Activated T-helper 1 cell treated with anti-CD3 and anti-CD28 coated beads, Interleukin-12 subunit alpha, Interleukin-12 subunit beta, Interleukin-2, Interleukin-4 antibody, amounts not matched to agents 30 ng/mL and 10 ng/mL and 1 ng/mL, durations not matched to agents 14 hours and 24 hours and 36 hours (primary cell): ENCODE measurements at places on chromosomes 2 and 18. TPM values are rescaled to one million over a fixed set of nuclear protein-coding genes. Genes with fewer than 3 reads are reported as not detected.

- DNase-seq = no peak
Measured at GRCh38 chr18:8051453-8051852, 484.3 kb downstream of the PTPRM start.

DNA sequence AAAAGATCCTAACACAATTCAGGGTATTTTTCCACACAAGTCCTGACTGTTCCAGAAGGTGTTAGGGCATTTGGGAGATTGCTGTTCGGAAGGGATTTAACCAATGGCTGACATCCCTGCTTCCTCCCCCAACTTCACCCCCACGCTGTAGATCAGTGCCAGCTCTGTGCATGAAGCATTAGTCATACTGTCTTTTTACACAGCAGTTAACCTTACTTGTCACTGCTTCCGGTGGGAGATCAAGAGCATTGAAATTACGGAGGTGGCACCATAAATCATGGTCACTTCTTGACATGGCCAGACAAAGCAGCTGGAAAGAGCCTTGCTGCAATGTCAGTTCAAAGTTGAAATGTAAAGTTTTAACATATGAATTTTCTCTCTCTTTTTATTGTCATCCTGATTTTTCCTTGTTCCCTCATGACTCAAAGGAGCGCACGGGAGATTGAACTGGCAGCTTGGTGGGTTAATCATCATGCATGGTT lies 70.2 kb downstream of the HRH4 start:
- no peak for DNase-seq

DNA sequence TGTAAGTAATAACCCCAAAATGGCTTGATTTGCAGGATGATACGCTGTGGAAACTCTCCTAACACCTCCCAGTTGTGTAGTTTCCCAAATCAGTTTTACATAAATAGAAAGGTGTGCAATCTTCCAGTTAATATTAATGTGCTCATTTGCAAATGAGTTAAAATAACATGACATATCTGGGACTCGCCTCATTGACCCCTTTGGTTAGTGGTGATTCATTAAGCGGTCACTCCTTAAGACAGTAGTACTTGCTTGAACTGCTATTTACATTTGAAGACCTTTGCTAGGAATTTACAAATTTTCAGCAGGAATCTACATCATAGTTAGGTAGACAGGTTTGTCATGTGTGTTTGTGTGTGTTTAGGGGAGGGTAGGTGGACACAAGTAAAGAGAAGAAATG lies 1367.7 kb upstream of the CELF4 start:
- DNase-seq = no peak

GRCh38 chr2:189181706-189182105 lies 2.1 kb upstream of the COL5A2 start:
- no peak for DNase-seq

DNA sequence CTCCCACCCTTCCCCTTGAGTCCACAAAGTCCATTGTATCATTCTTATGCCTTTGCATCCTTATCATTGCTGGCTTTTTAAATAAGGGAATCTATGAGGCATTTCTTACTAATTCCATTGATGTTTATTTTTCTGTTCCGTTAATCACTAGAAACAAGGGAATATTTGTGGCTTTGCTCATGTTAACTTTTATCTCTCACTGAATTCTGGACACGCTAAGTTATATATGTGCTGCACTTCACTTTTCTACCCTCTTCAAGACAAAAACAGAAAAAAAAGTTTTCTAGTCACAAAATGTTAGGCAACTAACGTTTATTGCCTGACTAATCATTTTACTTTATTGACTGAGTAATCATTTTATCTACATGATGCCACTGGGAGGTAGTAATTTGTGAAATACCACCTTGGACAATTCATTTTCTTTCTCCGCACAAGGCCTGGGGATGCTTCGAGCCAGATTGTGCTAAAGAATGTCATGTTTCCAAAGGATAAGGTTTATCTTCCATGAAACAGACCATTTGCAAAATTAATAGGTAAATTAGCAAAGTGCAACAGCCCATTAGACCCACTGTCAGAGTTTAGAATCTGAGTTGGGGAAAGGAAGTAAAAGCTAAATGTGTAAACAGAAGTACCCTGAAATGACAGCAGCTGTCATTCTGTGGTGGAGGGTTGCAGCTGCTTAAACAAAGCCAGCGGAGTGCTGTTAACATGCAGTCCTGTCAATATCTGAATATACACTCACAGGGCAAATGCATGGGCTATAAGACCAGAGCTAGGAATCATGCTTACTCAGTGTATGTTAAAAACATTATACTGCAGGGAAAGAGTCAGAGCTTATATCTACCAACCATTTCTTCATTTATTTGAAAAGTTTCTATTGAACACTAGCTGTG lies 658.7 kb downstream of the CNTNAP5 start:
- DNase-seq = no peak

GRCh38 chr2:48734576-48735303 lies 20.8 kb downstream of the LHCGR start:
- DNase-seq = no peak

GRCh38 chr2:121489911-121490583 lies 40.6 kb upstream of the RNU4ATAC start:
- DNase-seq = no peak

- DNase-seq = no peak
Measured at GRCh38 chr18:77466890-77467289, 217.2 kb downstream of the GALR1 start.

DNA sequence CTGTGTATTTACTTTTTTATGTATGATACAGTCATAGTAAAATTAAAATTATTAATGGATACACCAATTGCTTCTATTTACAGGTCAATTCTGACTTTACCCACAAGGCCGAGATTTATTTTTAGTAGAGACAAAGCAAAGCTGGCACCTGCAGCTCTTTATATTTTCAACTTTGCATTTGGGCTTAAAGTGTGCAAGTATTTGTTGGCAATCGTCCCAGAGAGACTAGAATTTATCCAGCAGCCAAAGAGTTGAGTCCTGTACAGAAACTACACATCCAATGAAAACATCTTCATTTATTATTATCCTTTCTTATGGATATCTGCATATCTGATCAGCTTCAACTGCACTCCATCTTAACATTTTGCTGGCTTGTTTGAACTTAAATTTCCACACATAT lies 485.6 kb downstream of the SOX11 start:
- DNase-seq = no peak

DNA sequence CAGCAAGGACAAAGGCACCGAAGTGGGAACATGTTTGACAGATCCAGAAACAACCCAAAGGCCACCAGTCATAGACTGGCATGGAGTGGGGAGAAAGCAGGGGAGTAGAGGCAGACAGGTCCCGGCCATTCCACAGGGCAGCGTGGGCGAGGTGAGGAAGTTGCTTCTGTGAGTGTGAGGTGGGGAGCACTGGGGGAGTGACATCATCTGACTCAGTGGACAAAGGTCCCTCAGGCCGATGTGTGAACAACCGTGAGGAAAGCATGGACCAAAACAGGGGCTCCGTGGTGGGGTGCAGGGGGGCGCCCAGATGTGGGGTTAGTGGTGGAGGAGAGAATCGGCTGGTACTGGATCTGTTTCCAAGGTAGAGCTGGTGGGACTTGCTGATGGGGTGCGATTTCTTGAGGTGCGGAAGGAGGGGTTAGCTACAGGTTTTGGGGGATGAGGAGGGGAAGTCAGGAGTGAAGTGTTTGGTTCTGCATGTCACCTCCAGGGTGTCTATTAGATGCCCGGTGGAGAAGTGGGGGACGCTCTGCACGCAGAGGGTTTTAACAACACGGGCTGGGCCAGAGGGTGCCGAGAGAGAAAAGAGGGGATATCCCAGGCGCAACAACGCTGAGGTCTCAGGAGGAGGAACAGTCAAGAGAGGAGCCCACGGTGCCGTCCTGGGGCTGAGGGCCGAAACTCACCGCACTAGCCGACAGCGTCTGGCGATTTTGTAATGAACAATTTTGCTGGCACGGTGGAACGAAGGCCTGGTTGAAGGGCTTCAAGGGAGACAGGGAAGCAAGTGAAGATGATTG lies 2.5 kb upstream of the SFT2D3 start:
- DNase-seq = no peak

DNA sequence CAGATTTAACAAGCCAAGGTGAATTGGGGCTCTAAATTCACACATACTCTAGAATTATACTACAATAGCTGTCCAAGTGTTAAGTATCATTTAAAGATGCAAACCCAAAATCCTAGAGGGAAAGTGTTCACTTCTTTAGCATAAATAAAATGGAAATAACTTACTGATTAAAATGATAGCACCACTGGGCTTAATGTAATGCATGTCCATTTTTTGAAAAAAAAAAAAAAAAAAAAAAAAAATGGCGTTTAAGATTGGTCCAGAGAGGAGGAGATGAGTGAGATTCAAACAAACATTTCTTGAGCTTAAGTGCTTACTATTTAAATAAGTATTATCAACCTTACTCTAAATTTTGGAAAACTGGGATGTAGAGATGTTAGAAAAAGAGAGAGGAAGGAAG lies 251.5 kb upstream of the CWC22 start:
- DNase-seq = no peak

DNA sequence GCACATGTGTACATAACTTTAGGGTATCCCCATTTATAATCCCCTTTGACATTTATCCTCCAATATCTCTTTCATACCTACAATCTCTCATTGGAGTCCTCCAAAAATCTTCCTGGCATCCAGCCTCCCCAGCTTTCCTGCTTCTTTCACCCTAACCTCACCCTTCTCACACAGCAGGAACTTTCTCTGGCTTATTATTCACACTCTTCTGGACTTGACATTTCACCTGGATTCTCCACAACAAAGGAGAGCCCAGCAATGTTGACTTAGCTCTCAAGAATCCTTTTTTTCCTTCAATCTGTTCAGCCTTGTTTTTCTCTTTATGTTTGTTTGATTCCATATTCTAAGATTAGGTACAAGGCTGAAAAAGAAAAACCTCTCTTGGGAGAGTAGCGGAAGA lies 783.6 kb upstream of the ACVR2A start:
- no peak for DNase-seq

DNA sequence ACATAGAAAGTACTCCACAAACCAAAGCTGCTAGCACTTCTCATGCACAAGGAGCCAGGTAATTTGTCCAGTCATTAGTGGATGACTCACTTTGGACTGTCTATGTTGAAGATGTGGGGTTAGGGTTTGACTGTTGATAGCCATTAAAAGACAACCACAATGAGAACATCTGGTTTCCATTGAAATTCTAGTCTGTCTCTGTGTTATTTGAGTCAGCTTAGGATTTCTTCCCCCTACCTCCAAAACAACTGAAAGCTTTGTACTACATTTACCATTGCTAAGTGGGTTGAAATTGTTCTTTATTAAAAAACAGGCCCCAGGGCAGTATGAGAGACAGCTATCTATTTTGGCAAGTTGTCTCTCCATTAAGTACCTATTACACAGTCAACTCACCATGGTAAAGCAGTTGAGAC lies 50.2 kb upstream of the ANKRD44 start:
- no peak for DNase-seq

DNA sequence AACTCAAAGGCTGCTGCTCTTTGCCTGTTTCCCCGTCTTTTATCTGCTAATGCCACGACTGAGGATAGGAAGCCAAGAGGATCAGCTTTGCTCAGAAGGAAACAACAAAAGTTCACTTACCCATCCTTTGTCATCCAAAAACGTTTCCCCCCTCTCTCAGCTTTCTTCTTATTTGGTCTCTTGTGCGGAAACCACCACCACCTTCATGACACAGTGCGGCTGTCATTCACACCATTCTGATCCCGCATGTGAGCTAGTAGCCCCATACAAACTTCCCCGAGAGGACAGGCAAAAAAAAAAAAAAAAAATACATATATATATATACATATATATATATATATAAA lies 656 bp downstream of the LRRTM4 start:
- no peak for DNase-seq

- DNase-seq = no peak
Measured at GRCh38 chr2:55049821-55050099, 491 bp downstream of the RTN4 start.

GRCh38 chr2:171318463-171318934 lies 115.3 kb downstream of the METTL8 start:
- DNase-seq = no peak

GRCh38 chr2:176960736-176961520 lies 251.7 kb upstream of the HNRNPA3 start:
- DNase-seq = no peak

- no peak for DNase-seq
Measured at GRCh38 chr18:61833387-61833786, 59.4 kb downstream of the RNF152 start.

- no peak for DNase-seq
Measured at GRCh38 chr2:60306267-60306861, 247.1 kb downstream of the BCL11A start.

- DNase-seq = no peak
Measured at GRCh38 chr2:97673182-97673914, 3.8 kb downstream of the C2orf92 start.

- no peak for DNase-seq
Measured at GRCh38 chr2:113240915-113241911, 37.5 kb downstream of the PAX8 start.

- no peak for DNase-seq
Measured at GRCh38 chr2:60285626-60286316, 267.7 kb downstream of the BCL11A start.

DNA sequence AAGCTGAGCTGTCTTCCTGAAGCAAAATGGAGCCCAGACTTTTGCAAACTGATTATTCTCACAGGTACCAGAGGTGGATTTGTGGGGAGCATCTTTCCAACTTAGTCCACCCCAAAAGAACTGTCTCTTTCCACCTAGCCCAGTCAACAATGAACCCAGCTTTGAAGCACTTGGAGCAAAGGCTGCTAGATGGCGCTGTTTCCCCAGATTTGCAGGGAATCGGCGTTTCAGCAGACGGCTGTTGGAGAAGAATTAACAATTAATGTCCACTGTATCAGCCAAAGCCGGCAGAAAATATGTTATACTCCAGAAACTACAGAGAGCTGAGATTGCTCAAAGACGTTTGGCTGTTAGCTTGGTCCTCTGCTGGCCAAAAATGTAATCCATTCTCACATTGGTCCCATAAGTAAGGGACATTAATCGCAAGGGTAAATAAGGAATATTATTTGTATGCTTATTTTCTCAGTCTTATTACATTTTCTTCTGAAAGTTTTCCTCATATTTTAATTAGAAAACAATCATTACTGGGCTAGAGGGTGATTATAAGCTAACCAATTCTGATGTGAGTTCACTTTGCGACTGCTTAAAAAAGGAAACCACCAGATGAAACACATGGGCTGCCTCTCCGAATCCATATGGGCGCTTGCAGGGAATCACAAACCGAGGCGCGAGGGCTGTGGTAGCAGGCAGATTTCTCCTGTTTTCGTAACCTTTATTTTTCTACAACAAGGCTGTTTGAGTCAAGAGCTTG lies 423.8 kb upstream of the MEX3C start:
- no peak for DNase-seq

- DNase-seq = no peak
Measured at GRCh38 chr2:53403792-53404413, 363.7 kb upstream of the CHAC2 start.

Gene ATP5MC3
- total RNA-seq = 365 and 380 TPM in 2 replicates

Gene TMEM214
- total RNA-seq = 97.5 and 98.1 TPM in 2 replicates

Gene IL36B
- total RNA-seq = not detected in 2 replicates

Gene CPLX4
- total RNA-seq = not detected in 2 replicates

Gene KCNE4
- total RNA-seq = not detected in 2 replicates

Gene RGPD3
- total RNA-seq = 0.16 and 0.22 TPM in 2 replicates

Gene DSEL
- 0.03 and 0.05 TPM in 2 replicates for total RNA-seq

Gene DSG4
- not detected in 2 replicates for total RNA-seq

Gene DLX1
- not detected in 2 replicates for total RNA-seq

Gene KCNK3
- not detected in 2 replicates for total RNA-seq

Gene PLEKHH2
- 0.12 and 0.13 TPM in 2 replicates for total RNA-seq

Gene ST3GAL5
- 17.4 and 18.9 TPM in 2 replicates for total RNA-seq

Gene ACSL3
- total RNA-seq = 75.4 and 79.4 TPM in 2 replicates

Gene MFSD6
- 45.8 and 46.8 TPM in 2 replicates for total RNA-seq

Gene RAB6C
- 0.07 TPM in 1 of 2 replicates, not detected in the other for total RNA-seq

Gene ZSWIM2
- total RNA-seq = not detected in 2 replicates
